ENCODE measurements at places on chromosomes 13 and 19.

DNA sequence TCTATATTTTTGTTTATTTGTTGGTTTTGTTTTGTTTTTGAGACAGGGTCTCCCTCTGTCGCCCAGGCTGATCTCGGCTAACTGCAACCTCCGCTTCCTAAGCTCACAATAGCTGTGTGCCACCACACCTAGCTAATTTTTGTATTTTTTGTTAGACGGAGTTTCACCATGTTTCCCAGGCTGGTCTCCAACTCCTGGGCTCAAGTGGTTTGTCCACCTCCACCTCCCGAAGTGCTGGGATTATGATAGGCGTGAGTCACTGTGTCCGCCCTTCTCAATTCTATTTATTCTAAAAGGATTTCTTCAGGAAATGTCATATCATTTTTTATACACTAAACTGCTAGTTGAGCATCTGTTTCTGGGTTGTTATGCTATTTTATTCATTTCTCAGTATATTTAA, 1206.0 kb downstream of the OLFM4 start:
- no peak for DNase-seq

- no peak for DNase-seq
Observed at GRCh38 chr13:49454388-49455006, 10.4 kb downstream of the SETDB2 start.

- no peak for DNase-seq
Observed at GRCh38 chr13:55553701-55554100, 1587.0 kb upstream of the PRR20A start.

DNA sequence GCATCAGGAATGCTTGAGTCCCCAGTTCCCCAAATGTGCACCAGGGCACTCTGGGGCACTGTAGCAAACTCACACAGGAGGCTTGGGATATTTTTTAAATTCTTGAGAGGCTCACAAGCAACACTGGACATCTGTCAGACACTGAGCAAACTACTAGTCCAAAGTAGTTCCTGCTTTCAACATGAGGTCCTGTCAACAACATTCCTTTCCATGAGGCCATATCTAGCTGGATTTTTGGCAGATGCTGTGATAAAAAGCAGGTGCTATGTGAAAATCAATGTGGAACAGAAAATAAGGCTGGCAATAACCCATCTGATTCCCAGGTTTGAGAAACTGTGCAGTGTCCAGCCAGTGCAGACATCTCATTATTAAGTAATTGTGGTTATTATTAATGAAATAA, 50.5 kb downstream of the STARD13 start:
- no peak for DNase-seq

- DNase-seq: no peak
Observed at GRCh38 chr19:3269916-3270671, 45.6 kb downstream of the CELF5 start.

- no peak for DNase-seq
Observed at GRCh38 chr13:68292601-68293000, 1062.5 kb upstream of the PCDH9 start.

DNA sequence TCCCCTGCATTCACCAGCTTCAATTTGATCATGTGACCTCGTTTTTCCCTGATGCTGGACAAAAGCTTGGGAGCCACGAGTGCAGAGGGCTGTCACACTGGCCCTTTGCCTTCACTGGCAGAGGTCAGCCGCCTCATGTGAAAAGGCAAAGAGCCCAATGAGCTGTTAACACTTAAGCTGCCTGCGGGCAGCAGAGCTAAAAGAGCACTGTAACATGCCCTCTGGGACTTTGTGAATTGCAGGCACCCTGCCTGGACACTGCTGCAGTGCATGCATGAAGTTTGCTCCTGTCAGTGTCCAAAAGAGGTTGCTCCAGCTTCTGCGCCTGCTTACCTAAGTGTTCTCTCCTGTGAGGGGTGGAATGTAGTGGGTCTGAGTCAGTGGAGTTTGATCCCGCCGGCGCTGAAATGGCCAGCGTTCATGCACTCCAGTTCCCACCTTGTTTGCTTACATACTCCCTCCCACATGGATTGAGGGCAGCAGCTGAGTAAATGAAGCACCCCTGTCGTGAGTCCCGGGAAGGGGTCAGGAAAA, 193.7 kb downstream of the RFC3 start:
- no peak for DNase-seq

- DNase-seq: peak; percentile 5
Observed at GRCh38 chr13:39767791-39768517, 112.5 kb downstream of the COG6 start.

DNA sequence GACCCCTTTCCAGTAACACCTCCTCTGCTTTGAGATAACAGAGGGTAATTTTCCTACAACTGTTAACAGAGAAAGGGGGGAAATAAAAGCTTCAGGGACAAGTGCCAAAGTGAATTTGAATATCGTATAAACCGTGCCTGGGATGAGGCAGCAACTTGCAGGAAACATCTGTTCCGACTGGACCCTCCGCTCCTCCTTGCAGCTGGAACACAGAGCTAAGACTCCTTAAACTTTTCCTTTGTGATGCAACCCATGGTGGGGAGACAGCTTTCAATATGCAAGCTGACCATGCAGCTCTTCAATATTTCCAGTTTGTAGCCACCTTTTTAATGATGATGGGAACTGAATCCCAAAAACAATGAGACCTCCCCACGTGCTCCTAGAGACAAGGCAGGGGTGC, 432.6 kb downstream of the ZNF536 start:
- no peak for DNase-seq

DNA sequence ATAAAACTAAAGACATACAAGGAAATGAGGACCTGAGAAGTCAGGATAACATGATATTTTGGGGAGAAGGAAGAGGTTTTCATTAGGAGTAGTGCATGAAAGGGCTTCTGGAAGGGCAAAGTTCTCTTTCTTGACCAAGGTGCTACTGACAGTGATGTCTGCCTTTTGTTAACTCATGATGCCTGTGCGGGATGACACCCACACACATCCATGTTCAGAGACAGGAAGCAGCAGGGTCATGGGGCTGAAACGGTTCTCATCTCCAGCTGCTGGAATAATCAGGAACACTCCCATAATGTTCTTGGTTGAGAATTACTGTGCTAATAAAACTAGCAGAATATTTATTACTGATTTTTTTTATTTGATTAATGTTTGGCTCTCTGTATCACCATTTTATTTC, 29.1 kb downstream of the KCNC3 start:
- DNase-seq: no peak

- DNase-seq: no peak
Observed at GRCh38 chr13:101845245-101846020, 393.0 kb downstream of the ITGBL1 start.

- peak; percentile 68 for DNase-seq
Observed at GRCh38 chr13:50801087-50801931, 42.2 kb downstream of the DLEU7 start.

DNA sequence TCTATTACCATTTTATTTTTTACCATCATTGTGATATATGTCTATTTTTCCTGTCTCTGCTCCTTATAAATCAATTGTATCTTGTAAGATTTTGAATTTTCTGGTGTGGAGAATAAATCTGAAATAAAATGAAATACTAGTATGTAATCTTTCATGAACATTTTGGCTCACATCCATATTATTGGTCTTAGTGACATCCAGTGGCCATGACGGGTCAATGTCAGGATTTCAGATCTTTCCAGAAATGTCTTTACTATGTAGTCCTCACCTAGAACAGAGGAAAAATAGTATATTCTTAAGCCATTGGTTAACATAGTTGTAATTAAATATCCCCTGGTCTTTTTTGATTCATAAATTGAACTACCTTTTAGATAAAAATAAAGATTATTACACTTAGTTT, 109.8 kb upstream of the GPC6 start:
- peak; percentile 2 for DNase-seq

- DNase-seq: no peak
Observed at GRCh38 chr13:48214519-48215121, 18.4 kb upstream of the ITM2B start.

Measured in small intestine (tissue), 16 donors.